ENCODE measurements at places on chromosomes 1 and 21. TPM values are rescaled to one million over a fixed set of nuclear protein-coding genes. Genes with fewer than 3 reads are reported as not detected.

FAM20B gene
- total RNA-seq: 26.7 TPM

BARHL2 gene
- total RNA-seq: not detected

OXCT2 gene
- 0.69 TPM for total RNA-seq

C2CD2 gene
- total RNA-seq: 8.2 TPM

RAB7B gene
- total RNA-seq: not detected

KCNJ6 gene
- not detected for total RNA-seq

IFNGR2 gene
- 8.5 TPM for total RNA-seq

TNFRSF9 gene
- 22.2 TPM for total RNA-seq

SERINC2 gene
- not detected for total RNA-seq

SPRR1A gene
- not detected for total RNA-seq

OLFML3 gene
- total RNA-seq: 0.13 TPM

DNA sequence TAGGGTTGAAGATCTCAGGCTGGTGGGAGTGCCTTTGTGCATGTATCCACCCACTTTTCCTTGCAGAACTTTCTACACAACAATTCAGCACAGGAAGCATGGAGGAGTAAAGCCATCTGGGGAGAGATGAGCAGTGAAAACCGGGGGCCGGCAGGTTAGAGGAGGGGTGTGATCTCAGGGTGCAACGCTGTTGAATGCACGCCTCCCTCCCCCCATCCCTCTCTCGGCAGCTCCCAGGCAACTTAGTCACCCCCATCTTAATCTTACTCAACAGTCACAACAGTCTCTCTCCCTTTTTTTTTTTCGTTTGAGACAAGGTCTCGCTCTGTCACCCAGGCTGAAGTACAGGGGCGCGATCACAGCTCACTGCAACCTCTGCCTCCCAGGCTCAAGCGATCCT lies 16.6 kb upstream of the ABCG1 start:
- ATAC-seq: no peak

DNA sequence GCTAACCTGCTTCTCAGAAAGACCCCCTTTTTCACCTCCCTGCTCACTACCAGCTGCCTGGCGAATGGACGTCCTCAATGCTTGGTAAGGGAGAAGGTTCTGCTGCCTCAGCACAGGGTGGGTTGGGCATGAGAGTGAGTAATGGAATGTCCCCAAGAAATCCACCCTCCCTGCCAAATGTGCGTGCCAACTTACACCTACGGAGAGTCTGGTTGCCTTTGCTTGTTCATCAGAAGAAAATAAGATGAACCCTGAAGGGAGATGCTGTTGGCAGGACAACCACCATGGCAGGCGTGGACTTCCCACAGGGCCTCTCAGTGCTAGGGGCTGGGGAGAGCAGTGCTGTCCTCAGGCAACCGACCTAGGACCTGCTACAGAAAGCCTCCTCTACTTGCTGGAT lies 106.0 kb downstream of the XCL2 start:
- no peak for ATAC-seq

- ATAC-seq: peak; percentile 63
Measured at GRCh38 chr1:206663832-206664652, 20.7 kb upstream of the MAPKAPK2 start.

DNA sequence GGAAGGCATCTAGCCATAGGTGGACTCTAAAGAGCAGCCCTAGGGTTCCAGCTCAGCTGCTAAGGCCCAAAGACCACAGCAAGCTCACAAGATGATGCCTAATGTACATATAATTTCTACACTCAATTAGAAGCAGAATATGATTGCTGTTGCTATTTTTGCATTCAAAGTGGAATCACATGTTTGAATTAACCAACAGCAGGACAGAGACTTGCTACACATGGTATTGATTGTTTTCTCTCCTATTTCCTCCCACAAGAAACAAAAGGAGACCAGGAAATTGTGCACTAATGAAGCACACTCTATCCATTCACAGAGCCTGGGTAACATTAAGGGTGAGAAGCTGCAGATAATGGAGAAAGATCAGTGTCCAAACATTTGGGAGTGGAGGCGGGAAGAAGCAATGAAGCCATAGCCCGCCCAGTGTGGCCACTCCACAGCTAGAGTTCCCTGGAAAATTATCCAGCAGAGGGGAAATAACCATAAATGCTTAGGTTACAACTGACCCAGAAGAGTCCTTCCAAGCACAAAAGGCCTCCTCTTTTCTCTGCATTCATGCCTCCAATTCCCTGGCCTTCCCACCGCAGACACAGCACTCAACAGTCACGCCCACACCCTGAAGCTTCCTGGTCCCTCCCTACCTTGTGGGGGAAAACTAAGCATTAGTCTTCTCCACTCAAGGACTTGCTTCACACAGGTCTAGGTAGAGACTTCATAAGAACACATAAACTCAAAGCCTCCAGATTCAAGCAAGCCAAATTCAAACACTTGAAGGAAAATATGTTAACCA lies 7.5 kb downstream of the CNN3 start:
- ATAC-seq: no peak

DNA sequence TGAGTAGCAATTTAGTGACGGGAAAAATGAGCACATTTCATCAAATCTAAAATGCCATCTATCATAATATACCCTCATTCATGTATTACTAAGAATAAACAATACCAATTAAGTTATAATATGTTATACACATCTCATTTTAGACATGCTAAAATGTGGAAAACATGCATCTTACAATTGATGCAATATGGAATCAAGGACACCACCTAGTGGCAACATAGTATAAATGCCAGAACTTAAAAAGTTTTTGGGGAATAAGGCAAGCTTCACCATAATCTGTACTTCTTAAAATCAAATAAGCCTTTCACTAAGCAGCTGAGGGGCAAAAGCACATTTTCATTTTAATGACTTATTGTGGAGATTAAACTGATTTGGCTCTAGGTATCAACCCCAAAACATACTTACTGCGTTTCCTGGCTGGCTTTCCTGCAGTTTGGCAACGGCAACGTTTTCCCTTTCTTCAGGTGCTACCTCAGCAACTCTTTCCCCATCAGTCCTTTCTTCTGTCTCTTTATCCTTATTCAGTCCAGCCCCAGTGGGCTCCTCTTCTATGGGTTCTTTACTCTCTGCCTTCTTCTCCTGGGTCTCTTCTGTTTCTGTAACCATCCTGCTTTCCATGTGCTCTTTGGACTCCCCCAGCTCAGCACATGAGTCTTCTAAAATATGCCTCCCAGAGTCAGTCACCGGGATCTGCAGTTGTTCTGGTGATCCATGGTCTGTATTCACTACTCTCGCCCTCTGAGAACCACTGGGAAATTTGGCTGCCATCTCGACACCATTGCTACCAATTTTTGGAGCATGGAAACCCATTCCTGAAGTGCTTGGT lies 11.4 kb downstream of the SDE2 start:
- no peak for ATAC-seq

DNA sequence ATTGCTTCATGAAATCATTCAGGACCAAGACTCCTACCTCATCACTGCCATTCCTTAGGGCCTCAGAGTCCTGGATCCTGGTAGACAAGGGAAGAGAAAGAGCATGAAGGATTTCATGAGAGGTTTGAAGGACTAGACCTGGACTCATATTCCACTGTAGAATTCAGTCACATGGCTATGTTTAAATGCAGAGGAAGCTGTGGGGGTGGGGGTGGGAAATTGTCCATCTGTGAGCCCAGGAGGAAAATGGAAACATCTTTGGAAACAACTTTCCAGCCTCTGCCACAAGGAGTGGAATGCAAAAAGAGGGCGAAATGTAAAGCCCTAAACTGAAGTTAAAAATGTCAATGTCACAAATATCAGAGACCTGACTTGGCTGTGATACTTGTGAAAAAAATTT lies 73.0 kb downstream of the BRINP2 start:
- ATAC-seq: no peak

DNA sequence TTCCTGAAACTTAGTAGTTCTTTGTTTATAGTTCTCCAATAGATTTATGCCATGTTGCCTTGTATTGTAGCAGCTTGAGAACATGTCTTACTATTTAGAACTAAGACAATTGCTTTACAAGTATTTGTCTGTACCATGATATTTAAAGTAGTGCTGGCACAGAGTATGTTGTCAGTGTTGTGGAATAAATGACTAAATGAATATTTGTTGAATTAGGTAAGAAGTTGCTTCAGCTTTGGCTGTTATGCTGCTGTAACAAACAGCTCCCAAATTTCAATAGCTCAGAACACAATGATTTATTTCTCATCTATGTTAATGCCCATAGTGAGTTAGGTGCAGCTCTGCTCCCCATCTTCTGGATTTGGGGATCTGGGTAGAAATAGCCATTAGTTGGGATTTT lies 90.2 kb upstream of the VCAM1 start:
- ATAC-seq: no peak

GRCh38 chr1:151457911-151458801 lies 1.1 kb downstream of the POGZ start:
- peak; percentile 79 for ATAC-seq

GRCh38 chr21:36988536-36988935 lies 18.0 kb upstream of the RIPPLY3 start:
- ATAC-seq: no peak

- ATAC-seq: peak; percentile 52
Measured at GRCh38 chr1:151822404-151822803, 9.2 kb downstream of the RORC start.

DNA sequence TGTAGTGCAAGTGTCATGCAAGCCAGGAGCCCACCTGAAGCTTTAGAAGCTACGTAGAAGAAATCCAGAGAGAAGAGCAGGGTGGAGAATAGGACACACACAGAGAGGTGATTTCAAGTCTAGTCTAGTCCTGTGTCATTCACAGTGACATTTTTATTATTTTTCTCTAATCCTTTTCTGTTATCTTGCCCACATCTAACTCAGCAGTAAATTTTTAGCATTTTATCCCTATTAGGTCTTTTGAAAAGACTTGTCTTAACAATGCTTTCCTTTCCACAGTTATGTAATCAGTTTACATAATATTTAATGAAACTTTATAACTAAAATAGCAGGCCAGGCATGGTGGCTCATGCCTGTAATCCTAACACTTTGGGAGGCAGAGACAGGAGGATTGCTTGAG lies 198.6 kb downstream of the ADGRL2 start:
- no peak for ATAC-seq

DNA sequence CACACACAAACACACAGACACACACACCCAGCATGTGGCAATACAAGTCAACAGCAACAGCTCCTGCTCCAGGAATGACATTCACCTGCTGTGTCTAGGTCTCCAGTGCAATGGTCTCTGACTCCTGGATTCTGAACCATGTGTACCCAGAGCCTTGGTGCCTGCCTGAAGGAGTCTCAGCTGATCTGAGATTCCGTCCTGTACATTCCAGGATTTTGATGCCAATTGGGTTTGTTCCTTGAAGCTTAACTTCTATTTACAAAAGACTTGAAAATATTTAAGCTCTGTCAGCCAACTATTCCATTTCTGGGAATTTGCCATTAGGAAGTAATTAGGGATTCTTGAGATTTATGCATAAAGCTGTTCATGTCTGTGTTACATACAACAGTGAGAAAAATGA lies 85.4 kb upstream of the LRRC8D start:
- no peak for ATAC-seq

- ATAC-seq: peak; percentile 79
Measured at GRCh38 chr1:155135415-155136028, at the start of gene SLC50A1. TSS of gene SLC50A1 (plus strand) at chr1:155135852. CDS start at chr1:155135912, 60 bp downstream.

DNA sequence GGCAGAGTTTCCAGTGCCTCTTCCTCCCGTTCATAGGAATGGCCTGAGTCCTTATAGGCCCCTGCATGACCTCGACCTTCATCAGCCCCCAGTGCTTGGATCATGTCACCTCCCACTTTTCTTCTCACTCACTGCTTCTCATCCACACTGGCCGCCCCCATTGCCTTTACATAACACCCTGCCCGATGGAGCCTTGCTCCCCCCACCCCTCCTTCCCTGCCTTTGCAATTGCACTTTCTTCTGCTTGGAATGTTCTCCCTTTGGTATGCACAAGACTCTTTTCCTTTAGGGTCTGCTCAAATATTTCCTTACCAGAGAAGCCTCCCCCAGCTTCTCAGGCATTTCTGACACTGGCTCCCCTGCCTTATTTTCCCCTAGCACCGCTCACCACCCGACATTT lies 125.2 kb upstream of the KCNJ6 start:
- no peak for ATAC-seq

DNA sequence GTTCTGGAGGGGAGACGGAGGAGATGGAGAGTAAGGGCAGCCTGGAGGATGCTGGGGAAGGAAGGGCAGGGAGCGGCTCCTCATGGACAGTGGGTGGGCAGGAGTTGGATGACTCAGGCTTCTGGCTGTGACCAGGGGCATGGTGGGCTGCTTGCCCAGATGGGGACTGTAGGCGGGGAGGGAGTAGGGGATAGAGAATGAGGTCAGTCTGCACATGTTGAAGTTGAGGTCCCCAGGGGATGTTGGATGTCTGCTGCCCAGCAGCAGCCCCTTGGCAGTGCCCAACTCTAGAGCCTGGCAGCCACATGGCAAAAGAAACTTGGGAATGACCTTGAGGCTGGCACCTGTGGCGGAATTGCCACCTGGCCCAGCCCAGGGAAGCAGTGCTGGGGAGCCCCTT lies 6.4 kb downstream of the SELENON start:
- no peak for ATAC-seq

Data from activated T-helper 17 cell treated with anti-CD3 and anti-CD28 coated beads, Interleukin-2, amount 50 U/mL, for 72 hours (primary cell).